ENCODE measurements at places on chromosomes 13 and 19.

- no peak for DNase-seq
Measured at GRCh38 chr19:48118131-48118517, 7.5 kb upstream of the PLA2G4C start.

DNA sequence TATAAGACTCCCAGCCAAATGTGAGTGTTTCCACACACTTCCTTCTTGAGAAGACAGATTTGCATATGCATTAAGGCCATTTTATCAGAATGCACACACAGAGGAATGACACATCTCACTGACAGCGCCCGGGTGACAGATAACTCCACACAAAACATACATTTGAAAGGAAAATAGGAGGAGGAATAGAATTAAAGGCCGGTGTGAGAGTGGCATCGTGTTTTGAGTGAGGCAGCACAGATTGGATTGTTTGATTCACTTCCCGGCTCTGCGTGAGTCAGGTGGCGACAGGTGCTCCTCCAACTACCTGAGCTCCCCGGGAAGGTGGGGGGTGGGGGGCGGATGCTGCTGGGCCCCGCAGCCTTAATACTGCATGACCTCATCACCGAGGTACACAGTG lies 429.0 kb downstream of the TSHZ3 start:
- DNase-seq = no peak

DNA sequence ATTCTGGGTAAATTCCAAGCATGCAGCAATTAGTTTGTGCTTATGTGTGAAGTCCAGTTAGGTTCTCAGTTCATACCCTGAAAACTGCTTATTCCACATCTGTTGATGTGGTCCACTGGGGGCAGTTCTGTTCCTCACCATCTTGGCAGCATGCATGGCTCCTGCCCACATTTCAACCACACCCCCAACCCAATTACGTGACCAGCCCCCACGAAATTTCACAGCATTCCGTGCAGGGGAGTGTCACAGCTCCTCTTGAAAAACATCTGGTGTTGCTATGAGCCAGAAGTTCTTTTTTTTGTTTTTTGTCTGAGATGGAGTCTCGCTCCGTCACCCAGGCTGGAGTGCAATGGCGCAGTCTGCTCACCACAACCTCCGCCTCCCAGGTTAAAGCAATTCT lies 9.1 kb upstream of the ERVK3-1 start:
- DNase-seq = no peak

GRCh38 chr13:50616101-50616500 lies 227.4 kb downstream of the DLEU7 start:
- no peak for DNase-seq

GRCh38 chr13:83450591-83450990 lies 431.7 kb downstream of the SLITRK1 start:
- DNase-seq = no peak

DNA sequence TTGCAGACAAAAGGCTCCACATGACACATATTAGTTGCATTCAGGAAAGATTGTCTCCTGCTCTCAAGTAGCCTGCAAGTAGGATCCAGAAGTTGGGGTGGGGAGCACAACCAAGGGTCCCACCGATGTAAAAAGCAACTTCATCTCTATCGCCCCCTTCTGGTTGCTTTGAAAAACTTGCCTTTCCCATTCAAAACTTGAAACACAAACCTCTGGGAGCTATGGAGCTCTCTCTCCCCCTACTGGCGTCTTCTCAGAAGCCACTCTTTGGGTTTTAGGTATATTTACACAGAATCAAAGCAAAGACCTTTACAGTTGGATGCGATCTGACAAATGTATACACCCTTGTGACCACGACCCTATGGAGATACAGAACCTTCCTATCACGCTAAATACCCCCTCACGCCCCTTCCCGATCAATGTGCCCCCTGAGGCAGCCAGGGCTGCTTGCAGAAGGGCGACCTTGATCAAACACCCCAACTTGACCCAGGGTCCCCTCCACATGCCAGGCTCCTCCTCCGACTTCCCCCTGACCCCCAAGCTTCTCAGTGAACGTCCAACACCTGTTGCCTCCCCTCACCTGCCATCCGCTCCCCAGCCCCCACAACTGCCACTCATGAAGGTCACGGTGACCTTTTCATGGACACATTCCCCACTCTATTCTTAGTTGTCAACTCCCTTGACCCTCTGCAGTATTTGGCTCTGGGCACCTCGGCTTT lies 10.1 kb downstream of the NOSIP start:
- DNase-seq = no peak

GRCh38 chr13:45332831-45333219 lies 8.2 kb downstream of the TPT1 start:
- no peak for DNase-seq

DNA sequence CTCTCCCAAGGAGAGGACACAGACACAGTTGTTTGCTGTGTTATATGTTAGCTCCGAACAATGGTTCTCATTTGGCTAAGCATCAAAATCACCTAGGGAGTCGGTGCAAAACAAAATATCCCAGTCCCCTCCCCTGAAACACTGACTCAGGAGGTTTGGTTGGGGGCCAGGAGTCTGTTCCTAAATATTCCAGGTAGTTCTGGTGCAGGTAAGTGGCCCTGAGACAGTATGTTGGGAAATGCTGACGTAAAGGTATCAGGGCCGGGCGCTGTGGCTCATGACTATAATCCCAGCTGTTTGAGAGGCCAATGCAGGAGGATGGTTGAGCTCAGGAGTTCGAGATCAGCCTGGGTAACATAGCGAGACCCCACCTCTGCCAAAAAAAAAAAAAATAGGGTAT lies 2.3 kb upstream of the MAP2K7 start:
- no peak for DNase-seq

- no peak for DNase-seq
Measured at GRCh38 chr13:46596466-46596865, 43.5 kb downstream of the LRCH1 start.

DNA sequence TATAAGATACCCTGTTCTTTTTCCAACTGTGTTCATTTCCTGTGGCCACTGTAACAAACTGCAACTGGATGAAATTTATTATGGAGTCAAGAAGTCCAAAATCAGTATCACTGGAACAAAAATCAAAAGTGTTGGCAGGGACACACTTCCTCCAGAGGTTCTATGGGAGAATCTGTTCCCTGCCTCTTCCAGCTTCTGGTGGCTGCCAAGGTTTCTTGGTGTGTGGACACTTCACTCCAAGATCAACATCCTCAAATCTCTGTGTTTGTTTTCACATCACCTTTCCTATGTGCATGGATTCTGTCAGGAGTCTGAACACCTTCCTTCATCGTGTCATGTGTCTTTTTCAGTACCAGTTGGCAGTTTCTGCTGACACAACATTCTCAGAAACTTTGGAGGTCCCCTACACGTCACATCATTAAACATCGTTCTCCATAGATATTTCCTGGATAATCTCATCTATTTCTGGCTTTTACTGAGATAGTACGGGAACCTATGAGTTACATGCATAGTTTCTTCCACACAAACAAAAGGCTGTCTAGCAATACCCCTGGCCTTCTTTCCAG lies 15.2 kb upstream of the EFNB2 start:
- DNase-seq = no peak

DNA sequence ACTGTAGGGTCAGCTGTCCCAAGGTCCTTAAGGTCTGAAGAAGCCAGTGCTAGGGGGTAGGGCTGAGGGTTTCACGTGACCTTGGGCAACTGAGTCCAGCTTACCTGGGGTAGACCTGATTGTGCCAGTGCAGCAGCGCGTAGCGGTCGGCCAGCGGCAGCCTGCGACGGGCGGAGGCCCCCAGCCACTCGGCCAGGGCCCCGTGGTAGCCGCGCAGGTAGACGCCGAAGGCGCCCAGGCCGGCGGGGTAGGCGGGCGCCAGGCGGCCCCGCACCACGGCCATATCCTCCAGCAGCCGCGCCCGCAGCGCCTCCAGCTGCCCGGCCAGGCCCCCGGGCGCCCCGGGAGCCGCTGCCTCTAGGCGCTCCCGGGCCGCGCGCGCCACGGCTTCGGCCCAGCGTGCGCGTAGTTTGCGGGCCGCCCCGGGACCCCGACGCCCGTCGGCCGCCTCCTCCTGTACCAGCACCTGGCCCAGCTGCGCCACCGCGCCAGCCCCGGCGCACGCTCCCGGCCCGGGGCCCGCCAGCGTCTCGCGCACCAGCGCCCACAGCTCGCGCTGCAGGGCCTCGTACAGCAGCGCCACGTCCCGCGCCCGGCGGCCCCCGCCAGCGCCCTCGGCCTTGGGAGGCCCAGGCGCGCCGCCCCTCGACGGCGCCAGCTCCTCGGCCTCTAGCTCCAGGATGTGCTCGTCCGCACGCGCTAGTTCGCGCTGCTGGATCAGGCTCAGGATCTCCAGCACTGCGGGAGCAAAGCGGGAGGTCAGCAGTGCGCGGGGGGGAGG lies 10.9 kb downstream of the EXOC3L2 start:
- DNase-seq = no peak

- peak; percentile 84 for DNase-seq
Measured at GRCh38 chr19:41887711-41888382, 4.9 kb downstream of the ARHGEF1 start.

DNA sequence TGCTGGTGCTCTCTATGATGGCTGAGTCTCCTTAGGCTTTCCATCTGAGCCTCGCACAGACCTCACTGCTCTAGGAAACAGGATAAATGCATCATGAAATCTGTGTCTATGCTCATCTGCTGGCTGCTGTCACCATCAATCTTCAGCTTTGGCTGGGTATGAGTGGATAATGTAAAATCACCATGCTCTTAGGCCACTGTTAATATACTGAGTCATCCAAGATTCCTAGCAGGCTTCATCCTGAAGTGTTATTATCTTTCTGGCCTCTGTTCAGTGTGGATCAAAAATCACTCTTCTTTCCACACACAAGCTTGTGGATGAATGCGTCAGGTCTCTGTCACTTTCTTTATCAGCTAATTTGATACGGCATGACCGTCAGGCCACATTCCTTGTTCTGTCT lies 317.4 kb downstream of the NALCN start:
- no peak for DNase-seq

DNA sequence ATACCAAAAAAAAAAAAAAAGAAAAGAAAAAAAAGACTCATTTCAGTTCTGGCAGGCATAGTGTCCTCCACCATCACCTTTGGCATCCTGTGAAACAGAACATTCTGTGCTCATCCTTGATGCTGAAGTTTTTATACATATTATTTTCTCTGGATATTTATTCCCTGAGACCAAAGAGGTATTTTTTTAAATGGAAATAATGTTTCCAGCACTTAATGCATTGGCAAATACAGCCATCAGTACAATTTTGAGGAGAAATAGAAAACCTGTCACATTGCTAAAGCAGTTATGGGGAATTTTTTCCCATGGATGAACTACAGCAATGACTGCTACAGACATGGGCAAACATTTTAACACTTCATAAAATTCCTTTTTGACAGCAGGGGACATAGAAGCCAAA lies 312.4 kb downstream of the DNAJC15 start:
- no peak for DNase-seq

GRCh38 chr19:48133094-48133493 lies 22.5 kb upstream of the PLA2G4C start:
- DNase-seq = no peak

- no peak for DNase-seq
Measured at GRCh38 chr13:40472427-40473220, 193.8 kb downstream of the FOXO1 start.

- DNase-seq = no peak
Measured at GRCh38 chr13:96844195-96844594, 150.1 kb downstream of the OXGR1 start.

- no peak for DNase-seq
Measured at GRCh38 chr13:44140146-44140545, 233.5 kb upstream of the SERP2 start.

DNA sequence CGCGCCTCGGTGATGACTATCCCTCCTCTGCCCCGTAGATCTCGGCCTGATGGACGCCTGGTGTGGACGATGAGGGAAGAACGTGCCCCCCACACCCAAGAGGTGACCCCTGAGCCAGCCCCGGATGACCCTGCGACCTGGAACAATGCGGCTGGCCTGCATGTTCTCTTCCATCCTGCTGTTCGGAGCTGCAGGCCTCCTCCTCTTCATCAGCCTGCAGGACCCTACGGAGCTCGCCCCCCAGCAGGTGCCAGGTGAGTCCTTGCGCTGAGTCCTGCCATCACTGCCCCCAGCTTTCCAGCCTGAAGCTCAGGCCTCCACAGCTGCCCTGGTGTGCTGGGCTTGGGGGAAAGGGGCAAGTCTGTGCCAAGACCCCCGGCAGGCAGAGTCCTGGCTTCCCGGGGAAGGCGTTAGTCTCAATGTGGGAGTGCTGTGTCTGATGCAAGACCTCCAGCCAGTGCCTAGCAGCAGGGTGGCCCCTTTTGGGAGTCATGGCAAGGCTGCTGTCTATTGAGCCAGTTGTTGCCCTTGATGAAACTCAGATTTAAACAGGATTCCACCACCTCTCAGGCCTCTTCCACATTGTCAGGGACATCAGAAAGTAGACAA lies 67.5 kb downstream of the CHST8 start:
- no peak for DNase-seq

DNA sequence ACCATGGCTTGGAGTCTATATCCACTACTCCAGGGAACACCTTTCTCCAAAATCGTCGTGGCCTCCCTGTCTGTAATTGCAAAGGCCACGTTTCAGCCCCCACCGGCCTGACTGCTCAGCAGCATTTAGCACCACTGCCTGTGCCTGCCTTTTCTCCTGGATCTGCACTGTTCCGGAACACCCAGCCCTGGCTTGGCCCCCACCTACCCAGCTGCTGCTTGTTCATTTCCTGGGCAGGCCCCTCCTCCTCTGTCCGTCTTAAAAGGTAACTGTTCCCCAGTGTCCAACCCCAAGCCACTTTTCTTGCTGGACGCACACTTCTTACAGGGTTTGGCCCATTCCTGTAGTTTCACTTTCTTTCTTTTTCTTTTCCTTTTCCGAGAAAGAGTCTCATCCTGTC lies 8.5 kb upstream of the SYT5 start:
- DNase-seq = no peak

- DNase-seq = no peak
Measured at GRCh38 chr19:46345157-46345556, 1.7 kb upstream of the PPP5C start.

GRCh38 chr13:79528759-79529191 lies 47.8 kb downstream of the NDFIP2 start:
- no peak for DNase-seq

- no peak for DNase-seq
Measured at GRCh38 chr13:75901501-75901900, 265.4 kb downstream of the LMO7 start.

GRCh38 chr19:12706332-12706718 lies 9.9 kb upstream of the FBXW9 start:
- DNase-seq = no peak

DNA sequence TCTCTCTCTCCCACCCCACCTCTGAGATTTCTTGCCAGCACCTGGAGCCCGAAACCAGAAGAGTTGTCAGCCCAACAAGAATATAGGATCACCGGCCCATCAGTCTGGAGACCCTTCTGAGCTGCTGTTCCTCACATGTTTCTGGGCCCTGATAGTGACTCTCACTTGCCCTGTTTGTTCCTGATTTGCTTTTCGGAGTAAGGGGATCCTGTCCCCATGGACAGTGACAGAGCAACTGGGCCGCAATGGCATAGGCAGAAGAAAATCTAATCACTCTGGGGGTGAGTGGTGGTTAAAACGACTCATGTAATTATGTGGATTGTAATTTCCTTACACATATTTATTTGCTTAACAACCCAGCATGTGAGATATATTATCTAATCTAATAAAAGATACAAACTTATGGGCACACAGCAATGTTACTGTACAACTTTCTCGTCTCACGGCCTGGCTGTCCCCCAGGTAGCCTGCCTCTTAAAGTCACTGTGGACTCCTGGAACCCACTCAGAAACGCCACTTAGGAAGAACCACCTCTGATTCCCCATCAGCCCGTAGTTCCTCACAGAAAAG lies 663 bp upstream of the SMAD9 start:
- no peak for DNase-seq

- no peak for DNase-seq
Measured at GRCh38 chr19:30799865-30800755, 427.9 kb downstream of the ZNF536 start.
